ENCODE measurements at places on chromosomes 7 and 10.

- DNase-seq: no peak
These were observed 3.1 kb downstream of the STARD3NL start for GRCh38 chr7:38181111-38181510.

- no peak for DNase-seq
These were observed 105.2 kb upstream of the PDLIM1 start for GRCh38 chr10:95395947-95396449.

DNA sequence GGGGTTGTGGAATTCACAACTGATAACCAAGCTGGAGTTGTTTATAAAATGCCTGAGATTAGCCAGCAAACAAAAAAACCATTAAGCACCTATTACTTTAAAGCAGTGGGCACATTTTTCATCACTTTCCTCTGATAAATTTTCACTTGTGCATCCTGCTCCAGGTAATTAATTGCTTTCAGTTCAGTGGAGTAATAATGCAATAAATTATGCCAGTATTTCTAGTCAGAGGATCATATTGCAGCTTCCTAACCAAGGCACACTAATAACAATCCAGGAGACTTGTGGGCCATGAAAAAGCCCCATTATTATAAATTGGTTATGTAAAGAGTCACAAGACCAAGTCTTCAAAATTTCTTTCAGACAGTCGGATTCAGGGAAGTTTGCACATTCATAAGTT lies 193.2 kb downstream of the LRMDA start:
- DNase-seq: no peak

GRCh38 chr7:24721481-24722001 lies 35.7 kb downstream of the GSDME start:
- no peak for DNase-seq

GRCh38 chr10:25831080-25831479 lies 102.9 kb upstream of the MYO3A start:
- DNase-seq: no peak

DNA sequence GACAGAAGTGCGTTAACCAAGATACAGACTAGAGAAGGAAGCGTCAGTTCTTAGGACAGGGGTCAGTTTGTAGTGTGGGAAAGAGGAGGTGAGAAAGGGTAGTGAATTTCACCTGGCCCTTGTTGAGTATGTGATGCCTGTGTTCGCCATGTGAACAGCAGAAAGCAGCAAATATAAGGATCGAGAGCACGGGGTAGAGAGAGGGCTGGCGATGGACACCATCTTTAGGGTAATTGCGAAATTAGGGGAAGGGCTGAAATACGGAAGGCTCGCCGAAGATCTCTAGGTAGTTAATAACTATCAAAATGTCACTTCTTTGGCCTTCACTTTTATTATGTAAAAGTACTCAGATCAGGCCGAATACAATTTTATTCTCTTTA lies 6.2 kb upstream of the MEST start:
- no peak for DNase-seq

DNA sequence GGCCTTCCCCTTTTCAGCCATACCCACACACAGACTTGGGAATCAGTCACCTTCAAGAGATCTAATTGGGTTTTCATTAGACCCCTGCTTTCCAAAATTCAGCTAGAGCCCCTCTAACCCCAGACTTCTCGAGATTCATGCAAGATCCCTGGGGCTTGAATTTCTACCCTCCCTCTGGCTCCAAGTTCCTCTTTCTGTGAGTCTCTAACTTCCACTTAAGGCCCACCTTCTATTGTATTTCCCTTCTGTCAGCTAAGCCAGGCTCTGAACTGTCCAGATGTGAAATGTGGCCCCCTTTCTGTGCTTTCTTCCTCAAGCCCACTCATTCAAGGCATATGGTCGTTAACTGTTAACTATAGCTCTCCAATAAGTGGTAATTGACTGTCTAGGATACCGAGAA lies 132.2 kb downstream of the ZNF365 start:
- no peak for DNase-seq

DNA sequence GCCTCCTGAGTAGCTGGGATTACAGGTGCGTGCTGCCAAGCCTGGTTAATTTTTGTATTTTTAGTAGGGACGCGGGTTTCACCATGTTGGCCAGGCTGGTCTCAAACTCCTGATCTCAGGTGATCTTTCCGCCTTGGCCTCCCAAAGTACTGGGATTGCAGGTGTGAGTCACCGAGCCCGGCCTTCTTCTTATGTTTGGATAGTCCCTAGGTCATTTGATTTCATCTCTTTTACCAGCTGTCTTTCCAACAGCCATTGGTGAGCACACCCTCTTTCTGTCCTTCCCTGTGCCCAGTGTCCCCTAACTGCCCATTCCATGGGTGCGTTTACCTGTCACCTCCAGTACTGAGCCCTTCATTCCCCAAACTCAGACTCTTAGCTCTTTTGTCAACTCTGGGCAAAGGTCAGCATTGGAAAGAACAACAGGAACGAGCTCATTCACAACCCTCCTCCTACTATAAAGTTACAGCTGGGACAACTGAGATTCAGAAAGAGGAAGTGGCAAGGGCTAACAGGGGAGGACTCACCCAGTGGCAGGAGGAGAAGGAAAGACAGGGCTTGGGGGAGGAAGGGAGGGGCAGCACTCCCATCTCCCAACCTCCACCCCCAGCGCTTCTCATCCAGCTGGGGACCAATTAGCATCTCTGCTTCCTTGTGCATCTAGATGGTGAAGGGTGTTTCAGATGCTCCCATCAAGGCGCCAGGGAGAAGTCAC lies 5.6 kb downstream of the SSC4D start:
- DNase-seq: no peak

DNA sequence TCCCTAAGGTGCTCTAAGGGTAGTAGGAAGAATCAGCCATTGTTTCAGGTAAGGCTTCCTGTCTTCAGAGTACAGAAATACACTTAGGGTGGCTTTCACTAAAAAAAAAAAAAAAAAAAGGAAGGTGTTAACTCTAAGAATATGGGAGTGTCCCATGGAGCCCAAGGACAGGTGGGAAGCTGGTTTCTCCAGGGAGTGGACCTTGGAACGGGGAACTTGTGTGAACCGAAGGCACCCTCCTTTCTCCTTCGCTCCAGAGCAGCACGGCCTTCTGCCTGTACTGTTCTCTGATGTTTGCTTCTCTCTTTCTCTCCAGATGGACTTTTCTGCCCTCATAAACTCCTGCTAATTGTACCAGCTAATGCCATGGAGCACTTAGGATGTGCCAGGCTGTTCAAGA lies 6.2 kb downstream of the OPALIN start:
- DNase-seq: no peak

- DNase-seq: no peak
These were observed 233.2 kb downstream of the TCERG1L start for GRCh38 chr10:131078131-131078881.

DNA sequence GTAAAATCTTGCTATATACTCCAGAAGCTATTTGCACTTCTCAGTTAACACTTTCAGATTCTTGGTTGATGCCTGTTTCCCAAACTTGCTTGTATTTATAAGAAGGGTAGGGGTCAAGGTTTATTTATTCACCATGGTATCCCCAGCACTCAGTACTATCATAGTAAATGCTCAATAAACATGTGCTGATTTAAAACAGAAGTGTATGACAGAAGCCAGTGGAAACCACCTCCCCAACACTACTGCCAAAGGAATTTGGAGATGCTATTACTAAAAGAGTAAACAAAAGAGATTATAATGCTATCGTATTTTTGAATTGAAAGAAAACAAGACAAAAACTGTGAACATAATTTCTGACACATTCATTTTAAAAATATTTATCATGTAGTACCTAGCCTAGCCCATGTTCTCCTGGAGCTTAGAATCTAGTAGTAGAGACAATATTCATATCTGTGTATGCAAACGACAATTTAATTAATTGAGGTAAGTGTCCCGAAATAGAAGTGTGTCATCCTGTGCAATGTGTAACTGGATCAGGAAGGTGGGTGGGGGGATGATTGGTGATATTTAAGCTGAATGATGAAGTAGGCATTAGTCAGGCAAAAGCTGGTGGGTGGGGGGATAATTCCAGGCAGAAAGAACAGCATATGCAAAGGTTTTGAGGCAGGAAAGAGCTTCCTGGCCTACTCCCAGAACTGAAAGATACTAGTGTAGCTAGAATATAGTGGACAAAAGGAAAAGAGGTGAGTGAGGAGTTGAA lies 77.5 kb downstream of the HGF start:
- no peak for DNase-seq

- no peak for DNase-seq
These were observed 38.1 kb downstream of the PRPS1L1 start for GRCh38 chr7:17989546-17989945.

- DNase-seq: no peak
These were observed 224.6 kb upstream of the PITRM1 start for GRCh38 chr10:3397231-3397630.

- no peak for DNase-seq
These were observed 408.3 kb upstream of the MGMT start for GRCh38 chr10:129058664-129059155.

- DNase-seq: no peak
These were observed 16.9 kb upstream of the KNDC1 start for GRCh38 chr10:133143200-133143533.

GRCh38 chr10:89330537-89331212 lies 2.9 kb downstream of the IFIT3 start:
- no peak for DNase-seq

DNA sequence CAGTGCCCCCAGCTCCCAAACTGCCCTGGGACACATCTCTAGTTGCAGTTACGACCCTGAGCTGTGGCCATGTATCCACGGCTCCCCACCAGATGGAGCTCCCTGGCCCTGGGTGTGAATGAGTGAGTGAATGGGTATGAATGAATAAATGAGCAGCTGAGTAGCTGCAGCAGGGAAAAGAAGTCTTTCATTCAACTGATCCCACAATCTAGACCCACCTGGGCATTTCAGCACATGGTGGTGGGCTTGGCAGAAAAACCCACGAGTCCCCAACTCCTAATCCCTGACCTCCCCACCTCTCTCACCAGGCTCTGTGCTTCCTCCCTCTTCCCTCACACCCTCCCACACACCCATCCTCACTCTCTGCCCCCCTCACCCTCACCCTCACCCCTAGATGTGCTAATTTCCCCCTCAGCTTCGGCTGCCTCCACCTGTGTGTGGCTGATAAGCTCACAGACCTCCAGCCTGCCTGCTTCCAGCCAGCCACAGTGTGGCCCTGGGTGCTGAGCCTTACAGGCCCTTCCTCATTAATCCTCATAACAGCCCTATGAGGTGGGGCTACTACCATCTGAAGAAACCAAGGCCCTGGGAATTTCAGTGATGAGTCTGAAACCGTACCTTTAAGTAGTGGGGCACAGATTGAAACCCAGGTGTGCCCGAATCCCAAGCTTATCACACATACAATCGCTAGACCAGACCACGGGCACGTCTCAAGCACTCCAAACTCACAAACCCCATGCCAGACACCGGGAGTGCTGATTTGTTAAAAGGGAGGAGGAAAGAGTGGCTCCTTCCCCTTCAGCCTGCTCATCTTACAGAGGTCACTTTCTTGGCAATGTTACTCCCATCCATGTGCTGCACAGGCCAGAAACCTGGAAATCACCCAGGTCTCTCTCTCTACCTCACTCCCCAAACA lies 2.2 kb upstream of the ATP6V1F start:
- DNase-seq: no peak

DNA sequence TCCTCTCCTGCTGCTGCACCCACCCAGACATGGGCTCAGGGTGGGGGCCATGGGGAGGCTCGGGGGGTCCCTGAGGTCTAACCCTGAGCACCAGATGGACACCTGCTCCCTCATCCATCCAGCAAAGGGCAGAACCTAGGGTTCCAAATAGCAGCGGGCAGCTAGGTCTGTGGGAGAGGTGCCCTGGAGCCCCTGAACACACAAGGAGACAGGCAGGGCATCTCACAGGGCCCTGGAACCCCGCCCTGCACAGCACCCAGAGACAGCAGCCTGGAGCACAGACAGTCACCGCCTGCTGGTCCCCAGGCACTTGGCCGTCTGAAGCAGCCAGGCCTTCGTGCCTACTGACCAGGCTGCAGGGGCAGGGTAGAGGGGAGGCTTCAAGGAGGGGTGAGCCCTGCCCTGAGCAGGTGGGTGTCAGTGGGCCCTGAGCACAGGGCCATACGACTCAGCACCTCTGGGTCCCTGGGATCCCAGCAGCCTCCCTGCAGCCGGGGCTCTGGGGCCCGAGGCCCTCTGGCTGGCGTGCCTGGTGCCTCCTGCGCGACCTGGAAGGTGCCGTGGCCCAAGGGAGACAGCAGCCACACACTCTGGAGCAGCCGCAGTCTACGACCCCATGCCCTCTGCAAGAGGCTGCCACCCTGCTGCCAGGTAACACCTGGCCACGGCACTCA lies 38.3 kb downstream of the GET4 start:
- no peak for DNase-seq

DNA sequence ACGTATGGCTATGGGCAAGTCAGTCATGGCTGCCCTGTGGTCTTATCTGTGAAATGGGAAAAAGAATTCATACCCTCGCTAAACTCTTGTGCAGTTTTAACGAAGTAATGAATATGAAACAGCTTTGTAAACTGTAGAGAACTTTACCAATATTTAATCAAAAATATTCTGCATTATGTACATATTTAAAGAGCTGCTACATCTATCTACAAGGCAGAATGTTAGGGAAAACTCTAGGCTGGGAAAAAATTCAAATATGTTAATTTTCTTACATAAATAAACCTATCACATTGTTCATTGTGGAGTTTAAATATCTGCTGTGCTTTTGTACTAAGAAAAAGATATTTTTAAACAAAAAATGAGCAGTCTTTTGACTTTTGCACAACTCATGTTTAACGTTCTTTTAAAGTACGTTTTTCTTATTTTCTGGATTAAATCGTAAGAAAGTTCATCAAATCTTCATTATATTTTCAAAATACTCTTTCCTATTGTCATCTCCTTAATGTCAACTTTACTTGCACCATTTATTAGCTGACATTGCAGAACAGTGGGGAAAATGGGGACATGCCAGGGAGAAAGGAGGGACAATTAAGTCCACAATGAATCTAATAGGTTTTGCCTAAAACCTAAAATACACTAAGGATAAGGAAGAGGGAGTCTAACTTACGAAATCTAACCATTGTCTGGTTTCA lies 57.5 kb downstream of the ICA1 start:
- DNase-seq: no peak

GRCh38 chr7:100158229-100159098 lies at the start of gene TRAPPC14:
Gene TRAPPC14 (minus strand): TSS chr7:100158723. CDS start chr7:100158499, 224 bp downstream.
- DNase-seq: peak; percentile 84

DNA sequence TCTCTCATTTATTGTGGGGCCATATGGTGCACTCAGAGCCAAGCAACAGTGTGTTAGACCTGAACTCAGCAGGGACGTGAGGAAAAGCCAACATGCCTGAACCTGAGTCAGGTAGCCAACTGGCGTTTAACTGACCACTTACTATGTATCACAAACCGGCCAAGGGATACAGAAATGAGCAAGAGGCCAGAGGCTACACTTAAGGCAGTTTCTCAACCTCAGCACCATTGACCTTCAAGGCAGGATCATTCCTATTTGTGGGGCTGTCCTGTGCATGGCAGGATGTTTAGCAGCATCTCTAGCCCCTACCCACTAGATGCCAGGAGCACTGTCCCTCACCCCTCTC lies 103.5 kb upstream of the NANOS1 start:
- DNase-seq: no peak

GRCh38 chr10:22824984-22825383 lies 102.9 kb upstream of the ARMC3 start:
- DNase-seq: no peak

GRCh38 chr7:5672468-5672867 lies 109.0 kb downstream of the RNF216 start:
- DNase-seq: no peak
